ENCODE measurements at places on chromosomes 16 and 17. TPM values are rescaled to one million over a fixed set of nuclear protein-coding genes. Genes with fewer than 3 reads are reported as not detected.

DNA sequence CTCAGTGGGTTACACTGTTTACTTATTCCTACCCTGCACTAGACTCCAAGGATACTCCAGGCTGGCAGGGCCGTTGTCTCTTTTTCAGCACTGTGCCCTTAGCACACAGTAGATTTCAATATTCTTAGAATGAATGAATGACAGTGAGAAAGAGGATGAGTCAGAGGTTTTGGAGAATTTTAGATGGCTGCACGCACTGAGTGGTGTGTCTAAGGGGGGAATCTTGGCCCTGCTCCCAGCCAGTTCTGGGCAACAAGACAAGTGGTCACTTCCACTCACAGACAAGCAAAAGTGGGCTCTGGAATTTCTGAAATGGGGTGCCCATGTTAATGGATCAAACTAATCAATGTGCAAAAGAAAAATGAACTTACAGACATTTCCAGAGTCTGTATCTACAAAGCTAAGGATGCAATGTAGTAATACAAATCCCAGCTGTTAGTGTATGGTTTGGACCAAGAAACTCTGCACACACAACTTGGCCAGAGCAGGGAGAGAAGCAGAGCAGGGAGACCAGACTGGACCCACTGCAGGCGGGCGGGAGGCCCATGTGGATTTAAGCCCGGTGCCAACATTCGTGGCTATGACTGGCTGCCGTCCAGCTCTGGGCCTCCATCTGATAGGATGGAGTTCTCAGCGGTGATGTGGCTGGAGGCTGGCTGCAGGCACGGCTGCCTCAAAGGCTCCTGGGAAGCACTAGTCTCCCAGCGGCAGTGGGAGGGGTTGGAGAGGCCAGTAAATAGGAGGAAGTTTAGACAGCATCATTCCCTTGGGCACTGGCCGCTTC is 95.6 kb upstream of the CDYL2 start:
- no peak for DNase-seq

GRCh38 chr17:57864273-57864672 is 14.4 kb upstream of the MRPS23 start:
- no peak for DNase-seq

DNA sequence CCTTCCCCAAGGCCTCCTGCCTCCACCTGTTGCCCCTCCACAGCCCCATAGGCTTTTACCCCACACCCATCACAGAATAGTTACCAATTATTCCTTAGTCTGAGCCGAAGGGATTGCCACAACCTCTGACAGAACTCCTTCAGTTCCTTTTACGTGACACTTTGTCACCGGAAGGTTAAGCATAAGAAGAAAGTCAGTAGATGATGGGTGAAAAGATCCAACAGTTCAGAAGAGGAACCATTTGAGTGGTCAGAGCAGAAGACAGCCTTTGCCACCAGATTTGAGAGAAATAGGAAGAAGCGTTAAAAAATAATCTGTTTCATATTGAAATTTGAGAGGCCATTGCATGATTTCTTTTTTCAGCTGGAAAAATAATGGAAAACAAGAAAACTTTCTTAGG is 1.2 kb downstream of the SRR start:
- DNase-seq = no peak

DNA sequence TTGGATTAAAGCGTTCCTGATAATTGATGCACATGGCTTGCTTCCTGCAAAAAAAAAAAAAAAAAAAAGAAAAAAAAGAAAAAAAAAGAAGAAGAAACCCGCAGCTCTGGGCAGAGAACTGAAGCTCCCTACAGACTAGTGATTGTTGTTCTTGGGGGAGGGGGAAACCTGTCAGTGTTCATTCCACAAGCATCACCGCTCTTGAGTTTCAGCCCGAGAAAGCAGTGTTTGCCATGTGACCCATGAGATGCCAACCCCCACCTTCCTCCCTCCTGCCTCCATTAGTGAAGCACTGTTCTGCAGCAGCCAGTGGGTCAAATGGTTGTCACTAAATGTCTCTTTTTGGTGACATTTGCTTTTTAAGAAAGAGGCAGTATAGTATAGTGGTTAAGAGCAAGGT is 1.7 kb downstream of the USP43 start:
- DNase-seq = no peak

DNA sequence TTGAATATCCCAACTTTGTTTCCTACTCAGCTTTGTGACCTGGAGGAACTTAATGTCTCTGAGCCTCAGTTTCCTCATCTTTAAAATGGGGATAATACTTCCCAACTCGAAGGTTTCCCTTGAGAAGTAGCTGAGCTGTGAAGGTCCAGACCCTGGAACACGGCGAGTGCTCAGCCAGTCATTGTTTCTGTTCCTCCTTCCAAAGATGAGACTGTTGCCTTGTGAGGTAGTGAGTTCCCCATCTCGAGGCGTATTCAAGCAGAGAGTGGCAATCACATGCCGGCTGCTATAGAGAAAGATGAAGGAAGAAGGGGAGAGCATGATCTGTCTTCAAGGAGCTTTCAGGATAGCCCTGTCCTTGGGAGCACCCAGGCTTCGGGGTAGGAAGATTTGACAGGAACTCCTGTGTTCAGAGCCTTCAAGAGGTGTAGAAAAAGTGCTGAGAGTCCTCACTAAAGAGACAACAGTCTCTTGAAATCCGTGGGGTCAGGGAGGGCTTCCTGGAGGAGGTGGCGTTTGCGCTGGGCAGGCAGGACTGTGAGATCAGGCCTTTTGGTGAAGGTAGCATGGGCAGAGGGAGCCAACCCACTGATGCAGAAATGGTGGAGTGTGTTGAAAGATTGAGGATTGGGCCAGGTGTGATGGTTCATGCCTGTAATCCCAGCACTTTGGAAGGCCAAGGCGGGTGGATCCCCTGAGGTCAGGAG is 27.2 kb downstream of the SPNS2 start:
- no peak for DNase-seq

- peak; percentile 91 for DNase-seq
Observed at GRCh38 chr17:81251709-81252301, 12.7 kb downstream of the NDUFAF8 start.

- DNase-seq = no peak
Observed at GRCh38 chr17:39852239-39852638, 11.9 kb downstream of the IKZF3 start.

GRCh38 chr16:1642148-1642547 is 30.0 kb downstream of the CRAMP1 start:
- DNase-seq = no peak

DNA sequence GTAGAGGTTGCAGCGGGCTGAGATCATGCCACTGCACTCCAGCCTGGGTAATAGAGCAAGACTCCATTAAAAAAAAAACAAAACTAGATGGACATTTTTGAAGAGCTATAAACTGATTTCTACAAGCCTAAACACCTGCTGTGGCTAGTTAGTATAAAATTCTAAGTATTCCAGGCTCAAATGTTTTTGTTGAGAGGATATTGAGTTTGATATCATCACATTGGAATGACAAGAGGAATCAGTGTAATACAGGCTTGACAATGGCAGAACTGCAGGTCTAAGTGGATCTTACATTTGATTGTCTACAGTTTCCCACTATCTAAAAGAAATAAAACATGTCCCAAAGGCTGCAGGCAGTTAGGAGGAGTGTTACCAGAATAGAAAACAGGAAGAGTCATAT is 23.9 kb upstream of the DLX3 start:
- DNase-seq = no peak

DNA sequence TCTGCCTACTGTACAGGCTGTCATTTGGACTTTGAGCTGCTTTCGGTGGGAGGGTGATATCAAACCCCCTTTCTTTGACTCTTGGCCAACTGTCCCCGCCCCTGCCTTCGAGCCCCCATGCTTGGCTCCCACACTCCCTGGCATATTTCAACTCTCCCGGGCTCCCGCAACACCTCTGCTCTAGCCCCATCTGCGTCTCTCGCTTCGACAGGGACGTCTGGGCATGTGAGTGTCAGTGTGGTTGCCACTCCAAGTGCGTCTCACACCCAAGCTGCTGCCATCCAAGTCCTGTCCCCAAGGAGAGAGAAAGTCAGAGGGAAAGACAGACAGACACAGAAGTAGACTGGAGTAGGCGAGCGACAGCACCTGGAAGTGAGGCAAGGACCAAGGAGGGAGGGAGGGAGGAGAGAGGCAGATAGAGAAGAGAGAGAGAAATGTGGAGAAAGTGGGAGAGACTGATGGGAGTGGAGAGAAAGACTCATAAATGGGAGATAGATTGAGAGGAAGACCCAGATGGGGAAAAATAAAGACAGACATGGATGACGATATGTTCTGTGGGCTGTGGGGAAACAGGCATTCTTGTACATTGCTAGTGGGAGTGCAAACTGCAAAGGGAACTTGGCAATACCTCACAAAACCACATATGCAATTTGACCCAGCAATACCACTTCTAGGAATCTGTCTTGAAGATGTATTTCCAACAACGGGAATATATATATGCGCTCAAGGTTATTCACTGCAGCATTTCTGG is 11.8 kb downstream of the STARD3 start:
- no peak for DNase-seq

DNA sequence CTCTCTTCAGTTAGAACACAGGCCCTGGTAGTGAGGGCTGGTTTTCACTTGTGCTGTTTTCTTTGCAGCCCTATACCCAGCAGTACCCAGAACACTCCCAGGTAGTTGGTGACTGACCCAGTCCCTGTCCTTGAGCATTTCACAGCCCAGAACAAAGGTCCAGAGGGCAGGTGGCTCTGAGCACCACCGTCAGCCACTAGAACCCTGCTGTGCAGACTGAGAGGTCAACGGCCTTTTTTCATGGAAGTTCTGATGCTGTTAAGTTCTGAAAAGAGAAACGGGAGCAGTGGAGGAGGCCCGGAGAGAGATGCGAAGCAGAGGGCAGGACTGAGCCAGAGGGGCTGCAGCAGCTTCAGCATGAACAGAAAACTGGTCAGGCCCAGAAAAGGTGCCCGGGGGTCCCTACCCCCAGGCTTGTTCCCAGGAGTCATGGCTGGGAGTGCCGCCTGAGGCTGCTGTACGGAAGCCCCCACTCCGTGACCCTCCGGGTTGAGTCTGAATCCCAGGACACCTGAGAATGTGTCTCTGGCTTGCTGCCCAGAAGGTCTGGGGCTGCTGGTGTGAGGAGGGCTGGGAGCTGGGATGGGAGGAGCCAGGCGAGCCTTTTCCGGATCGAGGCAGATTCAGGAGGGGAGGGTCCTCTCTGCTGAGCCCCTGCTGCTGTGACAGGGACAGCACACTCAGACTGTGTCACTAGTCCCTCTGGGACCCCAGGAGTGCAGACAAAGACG is 8.7 kb downstream of the ZNF276 start:
- no peak for DNase-seq

DNA sequence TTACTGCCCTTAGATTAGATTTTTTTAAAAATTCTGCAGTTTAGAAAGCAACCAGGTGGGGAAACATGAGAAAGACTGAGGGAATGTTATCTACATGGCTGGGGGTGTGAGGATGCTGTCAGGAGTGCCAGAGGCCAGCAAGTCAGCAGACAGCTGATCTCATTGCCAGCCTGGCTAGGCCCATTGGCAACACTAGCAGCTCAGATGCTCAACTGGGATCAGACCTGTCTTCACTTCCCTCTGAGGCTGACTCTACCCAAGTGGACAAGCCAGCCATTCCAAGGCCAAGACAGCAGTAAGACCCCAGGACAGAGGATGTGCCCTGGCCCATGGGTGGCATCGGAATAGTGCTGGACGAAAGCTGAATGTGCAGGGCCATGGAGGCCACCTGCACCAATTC is 96.2 kb downstream of the TMEM132E start:
- no peak for DNase-seq

GRCh38 chr17:79927688-79928501 is 88.7 kb upstream of the CBX4 start:
- DNase-seq = no peak

- no peak for DNase-seq
Observed at GRCh38 chr17:75763613-75764416, 1.2 kb downstream of the GALK1 start.

The SLC12A3 gene
- 0.14 TPM for total RNA-seq

The PRSS22 gene
- total RNA-seq = not detected

The DRG2 gene
- total RNA-seq = 21.5 TPM

The EFCAB5 gene
- total RNA-seq = 2.1 TPM

The CRHR1 gene
- total RNA-seq = not detected

The MT4 gene
- total RNA-seq = not detected

The GP1BA gene
- not detected for total RNA-seq

The KRTAP4-1 gene
- total RNA-seq = not detected

The KRT12 gene
- total RNA-seq = not detected

The FBXL16 gene
- 0.48 TPM for total RNA-seq

All from Karpas-422 (cell line).